ENCODE measurements at places on chromosomes 4 and X. TPM values are rescaled to one million over a fixed set of nuclear protein-coding genes. Genes with fewer than 3 reads are reported as not detected.

The GTPBP6 gene
- 44.2 TPM for total RNA-seq

The GPR119 gene
- total RNA-seq: not detected

The SLC49A3 gene
- total RNA-seq: 8.5 TPM

The HTR2C gene
- total RNA-seq: not detected

The ZNF711 gene
- total RNA-seq: 1.1 TPM

The RASSF6 gene
- total RNA-seq: under 0.01 TPM

The WAS gene
- 0.36 TPM for total RNA-seq

The TMSB15A gene
- total RNA-seq: 0.32 TPM

The PCDH7 gene
- total RNA-seq: 18.7 TPM

The PHOX2B gene
- total RNA-seq: not detected

The LINC00632 gene
- 24.8 TPM for total RNA-seq

The BCORL1 gene
- 1.9 TPM for total RNA-seq

The PHKA2 gene
- 11.5 TPM for total RNA-seq

The SYTL5 gene
- 0.16 TPM for total RNA-seq

The SFRP2 gene
- total RNA-seq: 0.49 TPM

The TCEANC gene
- total RNA-seq: 3.5 TPM

The HMGN5 gene
- 0.49 TPM for total RNA-seq

The CHIC2 gene
- total RNA-seq: 44.0 TPM

The SLC38A5 gene
- 34.4 TPM for total RNA-seq

The BMP2K gene
- total RNA-seq: 249 TPM

The GNRHR gene
- total RNA-seq: not detected

The F8A3 gene
- 3.7 TPM for total RNA-seq

The TAF1 gene
- 28.2 TPM for total RNA-seq

The CXCL1 gene
- total RNA-seq: 166 TPM

The CT45A2 gene
- total RNA-seq: not detected

The ZDHHC9 gene
- 45.6 TPM for total RNA-seq

The NDNF gene
- total RNA-seq: 11.8 TPM

The MAGEA4 gene
- not detected for total RNA-seq

The ZFP42 gene
- total RNA-seq: not detected

The RBM10 gene
- total RNA-seq: 53.7 TPM

The MAGEA2B gene
- not detected for total RNA-seq

The MGAT4D gene
- not detected for total RNA-seq

The LDOC1 gene
- 9.6 TPM for total RNA-seq

The LSM6 gene
- 19.1 TPM for total RNA-seq

The DNAAF6 gene
- total RNA-seq: not detected

The UCHL1 gene
- 241 TPM for total RNA-seq

The KLHL2 gene
- 18.0 TPM for total RNA-seq

The RTL9 gene
- total RNA-seq: 0.24 TPM

The INTU gene
- 13.1 TPM for total RNA-seq

The PPEF2 gene
- total RNA-seq: not detected

Data from hair follicle dermal papilla cell (primary cell).